ENCODE measurements at places on chromosomes 16 and 17.
A peak's percentile ranks its signal among the peaks of the same experiment; 100 is the strongest.

GRCh38 chr16:82744958-82745357 lies 118.2 kb downstream of the CDH13 start:
- no peak for DNase-seq

GRCh38 chr17:17001874-17002520 lies 30.1 kb upstream of the TNFRSF13B start:
- DNase-seq, result peak; percentile 61

GRCh38 chr16:56986361-56986760 lies 3.0 kb upstream of the NLRC5 start:
- DNase-seq, result no peak

- DNase-seq, result no peak
These were observed 165.6 kb downstream of the SNX29 start for GRCh38 chr16:12142157-12142556.

- DNase-seq, result no peak
These were observed 181.1 kb downstream of the C16orf78 start for GRCh38 chr16:49554681-49555080.

- no peak for DNase-seq
These were observed 1.7 kb upstream of the HOXB9 start for GRCh38 chr17:48627623-48628521.

GRCh38 chr16:30805370-30806169 lies 18.6 kb upstream of the ZNF629 start:
- DNase-seq, result no peak

GRCh38 chr16:4695473-4696171 lies 2.3 kb downstream of the NUDT16L1 start:
- DNase-seq, result no peak

DNA sequence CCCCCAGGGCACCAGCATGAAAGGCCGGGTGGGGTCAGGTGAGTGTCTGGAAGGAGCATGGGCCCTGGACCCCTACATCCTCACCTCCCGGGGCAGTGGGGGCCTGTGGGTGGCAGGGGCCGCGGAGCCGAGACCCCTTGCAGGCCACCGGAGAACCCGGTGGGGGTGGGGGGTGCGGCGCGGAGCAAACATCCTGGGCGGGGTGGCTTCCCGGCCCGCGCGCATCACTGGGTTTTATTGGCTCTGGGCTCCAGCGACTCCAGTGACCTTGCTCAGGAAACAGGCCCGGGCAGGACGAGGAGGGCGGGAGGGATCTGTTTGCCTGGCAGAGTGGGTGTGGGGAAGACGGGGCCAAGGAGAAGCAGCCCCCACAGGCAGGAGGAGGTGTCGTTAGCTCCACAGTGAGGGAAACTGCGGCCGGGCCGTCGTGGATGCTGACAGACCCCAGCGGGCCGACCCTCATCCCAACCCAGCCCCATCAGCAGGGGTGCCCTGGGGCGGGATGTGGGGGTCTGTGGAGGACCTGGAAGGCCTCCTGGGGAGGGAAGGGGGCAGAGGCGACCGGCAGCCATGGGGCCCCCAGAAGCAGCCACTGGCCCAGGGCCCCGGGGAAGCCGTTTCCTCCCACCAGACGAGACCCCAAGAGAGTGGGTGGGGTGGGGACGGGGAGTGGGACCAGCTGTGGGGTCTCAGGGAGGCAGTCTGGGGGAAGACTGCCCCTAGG lies 10.6 kb downstream of the SSTR5 start:
- DNase-seq, result no peak

DNA sequence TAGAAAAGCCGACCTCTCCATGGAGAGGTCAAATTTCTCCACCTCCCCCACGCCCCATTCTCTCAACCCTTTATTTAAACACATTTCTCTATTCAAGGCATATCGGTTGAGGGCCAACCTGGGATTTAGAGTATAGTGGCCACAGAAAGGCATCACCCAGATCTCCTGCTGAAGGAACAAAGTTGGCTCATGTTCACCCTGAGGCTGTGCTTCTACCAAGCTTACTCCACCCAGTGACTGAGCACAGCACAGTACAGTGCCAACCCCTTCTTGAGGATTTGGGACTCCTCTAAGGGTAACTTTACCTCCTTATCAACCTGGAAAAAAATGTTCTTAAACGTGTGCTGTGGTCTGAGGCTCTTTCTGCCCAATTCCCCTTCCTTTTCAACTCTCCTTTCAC lies 94.0 kb downstream of the CMC2 start:
- DNase-seq, result no peak

DNA sequence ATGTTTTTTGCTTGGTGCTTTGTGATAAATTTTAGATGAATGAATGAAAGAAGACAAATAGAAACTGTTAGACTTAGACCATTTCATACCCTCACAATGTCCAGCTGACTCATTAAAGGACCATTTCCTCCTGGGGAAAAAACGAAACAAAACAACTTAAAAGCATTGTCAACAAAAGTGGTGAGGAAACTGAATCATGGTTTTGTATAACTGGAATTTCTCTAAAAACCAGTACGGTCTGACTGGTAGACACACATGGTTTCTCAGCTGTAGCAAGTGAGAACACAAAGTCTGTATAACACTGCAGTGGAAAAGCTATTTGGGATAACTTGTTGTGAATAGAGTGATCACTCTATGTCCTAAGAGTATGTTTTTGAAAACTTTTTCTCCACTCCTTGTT lies 5.3 kb upstream of the DDX52 start:
- DNase-seq, result no peak

- no peak for DNase-seq
These were observed 131.7 kb upstream of the HSBP1 start for GRCh38 chr16:83676086-83676485.

- no peak for DNase-seq
These were observed 28.7 kb downstream of the BRIP1 start for GRCh38 chr17:61834610-61835009.

GRCh38 chr17:75996665-75997590 lies 3.7 kb upstream of the CDK3 start:
- DNase-seq, result peak; percentile 17

Measured in stimulated activated CD8-positive, alpha-beta memory T cell treated with anti-CD3 and anti-CD28 coated beads, Interleukin-15, amount 100 ng/mL, for 48 hours (primary cell).